Activated CD4-positive, CD25-positive, alpha-beta regulatory T cell treated with anti-CD3 and anti-CD28 coated beads, Interleukin-2, amount 50 U/mL, for 24 hours (primary cell): ENCODE measurements at places on chromosomes 11 and 22.
A peak's percentile ranks its signal among the peaks of the same experiment; 100 is the strongest.

- peak; percentile 0 for ATAC-seq
Observed at GRCh38 chr22:43014316-43014868, 557 bp downstream of the PACSIN2 start.

GRCh38 chr11:914747-915501 lies 4.3 kb upstream of the CHID1 start:
- no peak for ATAC-seq

DNA sequence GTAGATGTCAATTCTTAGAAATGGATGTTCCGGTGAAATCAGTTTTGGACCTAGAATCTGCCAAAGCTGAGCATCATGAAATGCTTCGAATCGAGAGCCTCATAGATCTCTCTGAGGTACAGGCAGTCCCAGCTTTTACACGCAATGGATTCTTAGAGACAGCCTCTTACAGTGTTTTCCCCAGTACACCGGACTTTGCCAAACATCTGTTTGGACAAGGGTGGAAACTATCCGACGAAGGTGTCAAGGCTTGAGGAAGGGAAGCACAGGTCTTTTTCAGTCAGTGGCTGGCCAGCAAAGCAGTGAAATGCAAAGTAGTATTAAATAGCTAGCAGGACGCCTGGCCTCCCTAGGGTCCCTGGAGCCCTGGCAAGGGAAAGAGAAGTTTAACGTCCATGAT lies 4.9 kb downstream of the GRK3 start:
- no peak for ATAC-seq

DNA sequence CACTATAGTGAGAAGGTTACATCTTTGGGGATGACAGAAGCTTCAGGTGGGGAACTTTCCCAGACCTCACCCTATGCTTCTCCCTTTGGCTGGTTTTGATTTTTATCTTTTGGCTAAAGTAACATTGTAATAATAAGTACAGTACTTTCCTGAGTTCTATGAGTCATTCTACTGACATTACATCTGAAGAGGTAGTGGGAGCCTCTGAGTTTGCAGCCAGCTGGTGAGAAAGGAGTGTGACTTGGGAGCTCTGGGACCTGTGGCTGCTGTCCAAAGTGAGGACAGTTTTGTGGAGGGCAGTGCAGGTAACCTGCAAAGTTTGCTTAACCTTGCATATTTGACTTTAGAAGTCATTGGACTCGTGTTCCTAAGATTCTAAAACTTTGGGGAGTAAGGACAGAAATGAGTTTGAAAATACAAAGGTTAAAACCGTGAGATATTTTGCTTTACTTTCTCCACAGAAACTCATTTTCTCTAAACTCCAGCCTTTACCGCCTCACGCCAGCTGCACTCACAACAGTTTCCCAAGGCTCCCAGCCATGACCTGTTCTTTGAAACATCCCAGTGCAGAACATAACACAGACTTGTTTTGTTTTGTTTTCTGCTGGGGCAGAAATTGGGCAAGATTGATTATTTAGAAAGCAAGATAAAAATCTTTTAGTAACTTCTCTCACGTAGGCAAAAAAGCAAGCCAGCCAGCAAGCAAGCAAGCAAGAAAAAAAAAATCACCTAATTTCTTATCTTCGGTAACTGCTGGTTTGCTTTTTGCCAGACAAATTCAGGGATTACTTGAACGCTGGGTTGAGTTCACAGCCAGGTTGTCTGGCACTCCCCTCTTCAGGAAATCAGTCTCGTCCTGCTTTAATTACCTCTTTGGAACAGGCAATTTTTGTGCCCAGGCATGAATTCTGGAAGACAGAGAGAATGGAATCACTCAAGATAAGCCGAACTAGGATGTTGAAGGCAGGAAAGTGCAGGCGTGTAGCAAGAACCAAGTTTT lies 478.3 kb upstream of the ISX start:
- ATAC-seq, result no peak

DNA sequence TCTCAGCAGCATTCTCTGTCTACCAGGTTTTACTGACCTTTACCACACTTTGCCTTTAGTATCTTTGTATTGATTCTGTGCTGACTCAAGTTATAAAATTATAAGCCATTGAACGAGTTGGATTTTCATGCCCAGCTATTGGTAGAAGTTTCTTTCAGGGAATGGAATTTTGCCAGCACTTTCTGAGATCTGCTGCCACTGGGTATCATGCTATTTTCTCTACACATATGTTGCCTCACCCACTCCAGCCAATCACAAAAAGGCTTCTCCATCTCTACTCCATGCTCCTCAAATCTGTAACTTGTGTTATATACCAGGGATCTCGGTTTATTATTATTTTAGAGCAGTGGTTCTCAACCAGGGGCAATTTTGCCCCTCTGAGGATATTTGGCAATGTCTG lies 25.2 kb downstream of the C11orf96 start:
- ATAC-seq, result no peak

GRCh38 chr22:44648085-44648820 lies 53.8 kb upstream of the PRR5 start:
- ATAC-seq, result no peak

- ATAC-seq, result no peak
Observed at GRCh38 chr11:77042111-77042726, 8.0 kb downstream of the B3GNT6 start.

DNA sequence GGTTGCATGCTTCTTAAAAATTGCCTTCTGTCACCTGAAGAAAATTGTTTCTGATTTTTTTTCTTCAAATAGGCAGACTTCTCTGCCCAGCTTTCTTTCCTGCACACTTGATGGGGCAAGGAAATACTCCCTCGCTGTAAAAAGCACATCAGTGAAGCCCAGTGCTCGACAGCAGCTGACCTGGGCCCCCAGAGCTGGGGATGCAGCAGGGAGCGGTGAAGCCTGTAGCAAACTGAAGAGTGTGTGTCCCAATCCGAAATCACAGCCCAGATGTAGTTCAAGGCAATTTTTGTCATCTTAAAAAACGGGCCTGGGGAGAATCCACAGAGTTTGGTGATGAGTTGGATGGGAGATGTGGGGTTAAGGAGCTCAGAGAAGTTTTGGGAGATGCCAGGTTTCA lies 27.0 kb upstream of the MPPED1 start:
- ATAC-seq, result no peak

GRCh38 chr22:39925909-39926679 lies 25.2 kb downstream of the GRAP2 start:
- peak; percentile 37 for ATAC-seq

GRCh38 chr11:122812638-122813037 lies 25.7 kb upstream of the CRTAM start:
- ATAC-seq, result no peak

DNA sequence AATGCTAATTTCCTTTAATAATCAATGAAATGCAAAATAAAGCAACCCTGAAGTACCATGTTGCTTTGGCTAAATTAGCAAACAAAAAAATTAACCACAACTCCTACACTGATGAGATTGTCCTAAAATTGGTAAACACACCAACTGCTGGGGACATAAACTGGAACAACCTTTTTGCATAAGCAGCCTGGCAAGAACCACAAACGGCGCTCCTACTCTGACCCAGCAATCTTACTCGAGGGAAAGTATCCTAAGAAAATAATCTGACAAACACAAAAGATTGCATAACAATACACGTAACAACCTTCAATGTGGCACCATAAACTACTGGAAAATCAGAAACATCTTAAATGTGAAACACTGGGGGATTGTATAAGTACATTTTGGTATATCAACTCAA lies 189.8 kb upstream of the PITPNB start:
- no peak for ATAC-seq

DNA sequence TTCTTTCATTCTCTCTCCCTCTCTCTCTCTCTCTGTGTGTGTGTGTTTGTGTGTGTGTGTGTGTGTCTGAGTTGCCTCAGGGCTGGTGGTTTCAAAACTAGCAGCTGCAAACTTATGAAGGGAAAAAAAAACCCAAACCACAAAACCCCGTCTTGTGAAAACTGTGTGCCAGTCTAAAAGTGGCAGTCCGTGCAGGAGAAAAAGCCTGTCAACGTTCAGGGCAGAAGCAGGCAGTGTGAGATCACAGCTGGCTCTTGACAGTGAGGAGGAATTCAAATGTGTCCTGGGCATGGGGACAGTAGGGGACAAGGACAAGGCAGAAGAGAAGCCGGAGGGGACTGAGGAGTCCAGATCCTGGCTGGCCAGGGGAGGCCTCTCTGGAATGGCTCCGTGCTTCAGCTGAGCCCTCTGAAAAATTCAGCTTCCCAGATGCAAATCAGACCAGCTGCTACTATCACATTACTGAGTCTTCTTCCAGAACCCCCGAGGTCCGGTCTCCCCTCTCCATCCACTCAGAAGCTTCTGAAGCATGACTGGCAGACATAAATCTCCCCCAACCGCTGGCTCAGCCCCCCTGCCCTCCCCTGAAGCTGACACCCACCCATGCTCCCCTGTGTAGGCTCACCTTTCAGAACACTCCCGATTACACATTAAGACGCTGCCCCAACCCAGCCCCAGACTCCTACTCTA lies 31.9 kb downstream of the FLI1 start:
- ATAC-seq, result peak; percentile 58

GRCh38 chr11:113189909-113190667 lies 124.3 kb upstream of the TTC12 start:
- ATAC-seq, result peak; percentile 30

GRCh38 chr22:27754247-27754887 lies 47.2 kb downstream of the MN1 start:
- ATAC-seq, result no peak

GRCh38 chr11:123233280-123233974 lies 38.4 kb upstream of the CLMP start:
- peak; percentile 84 for ATAC-seq

DNA sequence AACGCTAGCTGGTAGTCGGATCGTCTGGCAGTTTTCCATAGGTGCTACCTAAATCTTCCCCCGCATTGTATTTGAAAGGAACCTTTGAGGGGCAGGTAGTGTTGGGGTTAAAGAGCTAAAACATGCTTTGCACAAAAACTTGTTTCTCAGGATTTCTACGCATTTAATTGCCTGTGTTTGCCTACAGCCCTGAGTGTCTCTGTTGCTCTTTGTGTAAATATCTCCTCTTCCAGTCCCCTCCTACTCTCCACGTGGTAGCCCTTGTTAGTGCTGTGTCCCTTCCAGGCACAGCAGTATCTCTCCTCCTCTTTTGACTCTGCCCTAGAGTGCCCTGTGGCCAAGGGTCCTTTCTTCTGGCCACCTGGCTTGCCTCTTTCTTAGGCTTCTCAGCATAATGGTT lies 81.7 kb downstream of the BARX2 start:
- no peak for ATAC-seq

GRCh38 chr11:567629-568292 lies 7.0 kb downstream of the RASSF7 start:
- ATAC-seq, result no peak

GRCh38 chr11:6932145-6932544 lies 5.9 kb downstream of the ZNF215 start:
- ATAC-seq, result no peak

DNA sequence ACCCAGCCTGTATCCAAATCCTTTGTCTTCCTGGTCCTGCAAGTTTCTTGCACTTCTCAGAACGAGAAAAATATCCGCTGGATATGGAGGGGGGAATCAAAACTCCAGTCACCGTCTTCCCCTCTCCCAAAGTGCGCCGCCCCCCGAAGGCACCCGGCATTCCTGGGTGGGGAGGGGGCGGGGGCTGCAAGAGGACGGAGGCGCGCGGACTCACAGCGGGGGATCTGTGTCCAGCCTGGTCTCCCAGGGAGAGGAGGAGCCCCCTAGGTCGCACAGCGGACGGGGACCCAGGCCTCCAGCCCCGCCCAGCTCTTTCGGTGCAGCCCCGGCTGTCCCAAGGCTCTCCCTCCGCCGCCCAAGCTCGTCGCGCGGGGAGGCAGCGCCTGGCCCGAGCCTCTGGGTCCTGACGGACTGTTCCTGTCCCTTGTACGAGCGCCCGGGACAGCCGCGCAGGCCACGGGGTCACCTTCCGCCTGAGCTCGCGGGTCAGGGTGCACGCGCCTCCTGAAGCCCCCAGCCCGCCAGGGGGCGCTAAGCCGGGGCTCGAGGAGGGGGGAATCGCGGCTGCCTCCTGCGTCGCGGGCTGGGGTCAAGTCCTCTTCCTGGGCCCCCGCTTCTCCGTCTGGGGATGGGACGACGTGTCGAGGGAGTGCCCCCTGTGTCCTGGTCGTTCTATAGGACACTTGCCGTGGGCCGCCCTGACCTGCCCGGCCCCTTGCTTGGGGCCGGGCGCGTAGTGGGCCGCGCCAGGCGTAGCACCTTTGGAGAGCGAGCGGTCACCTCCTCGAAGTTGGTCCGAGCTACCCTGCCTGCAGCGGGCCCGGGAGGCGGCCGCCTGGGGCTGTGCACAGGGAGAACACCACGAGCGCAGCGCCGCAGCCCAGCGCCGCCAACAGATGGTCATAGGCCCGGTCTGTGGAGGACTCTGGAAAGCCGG lies 2.4 kb upstream of the WNT11 start:
- ATAC-seq, result peak; percentile 65

- no peak for ATAC-seq
Observed at GRCh38 chr11:23995891-23996290, 501.0 kb upstream of the LUZP2 start.

- ATAC-seq, result no peak
Observed at GRCh38 chr11:57278721-57279095, 41.7 kb upstream of the APLNR start.

GRCh38 chr11:122976061-122976733 lies 5.4 kb downstream of the BSX start:
- ATAC-seq, result no peak

GRCh38 chr22:30717331-30717921 lies 22.8 kb downstream of the OSBP2 start:
- peak; percentile 24 for ATAC-seq

DNA sequence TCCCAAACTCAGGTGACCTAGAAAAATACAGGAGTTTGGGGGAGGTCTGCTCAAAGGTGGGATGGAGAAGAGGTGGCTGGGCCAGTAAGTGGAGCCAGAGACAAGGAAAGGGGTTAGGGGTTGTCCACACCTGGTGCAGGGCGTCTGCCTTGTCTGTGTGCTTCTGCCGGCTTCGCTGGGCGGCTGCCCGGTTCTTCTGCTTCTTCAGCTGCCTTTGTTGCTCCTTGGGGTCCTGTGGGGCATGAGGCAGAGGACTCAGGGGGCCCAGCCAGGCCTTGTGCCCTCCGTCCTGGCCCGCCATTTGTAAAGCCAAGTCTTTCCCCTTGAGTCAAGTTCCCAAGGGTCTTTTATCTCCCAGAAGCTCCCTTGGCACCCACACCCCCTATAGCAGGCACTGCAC lies 2.5 kb downstream of the BATF2 start:
- ATAC-seq, result no peak

DNA sequence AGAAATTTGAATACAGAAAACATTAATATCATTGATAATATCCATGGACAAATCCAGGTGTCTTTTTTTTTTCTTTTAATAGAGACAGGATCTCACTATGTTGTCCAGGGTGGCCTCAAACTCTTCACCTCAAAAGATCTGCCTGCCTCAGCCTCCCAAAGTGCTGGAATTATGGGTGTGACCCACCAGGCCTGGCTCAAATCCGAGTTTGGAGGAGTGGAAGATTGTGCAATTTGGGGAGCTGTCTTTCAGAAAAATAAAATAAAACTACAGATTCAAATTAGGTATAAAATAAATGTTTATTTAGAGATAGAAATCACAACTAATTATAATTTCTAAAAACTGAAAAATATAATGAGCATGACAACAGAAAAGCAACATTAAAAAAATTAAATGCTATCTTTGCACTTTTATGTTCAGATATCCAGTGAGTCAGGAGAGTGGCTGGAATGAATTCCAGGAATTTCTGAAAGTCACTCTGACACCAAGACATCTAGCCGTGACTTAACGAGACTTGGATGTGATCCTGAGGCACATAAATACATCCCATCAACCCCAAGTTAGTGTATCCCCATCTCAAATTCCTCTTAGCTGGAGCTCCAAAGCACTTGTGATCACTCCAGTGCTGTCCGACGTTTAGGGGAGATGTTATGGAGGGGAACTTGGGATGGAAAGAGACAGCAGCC lies 128.6 kb upstream of the THY1 start:
- ATAC-seq, result no peak

GRCh38 chr22:46499805-46500189 lies 37.6 kb downstream of the CELSR1 start:
- no peak for ATAC-seq
